Left lung (tissue), 14 donors: ENCODE measurements at places on chromosomes 3 and 15. TPM values are rescaled to one million over a fixed set of nuclear protein-coding genes. Genes with fewer than 3 reads are reported as not detected.

DNA sequence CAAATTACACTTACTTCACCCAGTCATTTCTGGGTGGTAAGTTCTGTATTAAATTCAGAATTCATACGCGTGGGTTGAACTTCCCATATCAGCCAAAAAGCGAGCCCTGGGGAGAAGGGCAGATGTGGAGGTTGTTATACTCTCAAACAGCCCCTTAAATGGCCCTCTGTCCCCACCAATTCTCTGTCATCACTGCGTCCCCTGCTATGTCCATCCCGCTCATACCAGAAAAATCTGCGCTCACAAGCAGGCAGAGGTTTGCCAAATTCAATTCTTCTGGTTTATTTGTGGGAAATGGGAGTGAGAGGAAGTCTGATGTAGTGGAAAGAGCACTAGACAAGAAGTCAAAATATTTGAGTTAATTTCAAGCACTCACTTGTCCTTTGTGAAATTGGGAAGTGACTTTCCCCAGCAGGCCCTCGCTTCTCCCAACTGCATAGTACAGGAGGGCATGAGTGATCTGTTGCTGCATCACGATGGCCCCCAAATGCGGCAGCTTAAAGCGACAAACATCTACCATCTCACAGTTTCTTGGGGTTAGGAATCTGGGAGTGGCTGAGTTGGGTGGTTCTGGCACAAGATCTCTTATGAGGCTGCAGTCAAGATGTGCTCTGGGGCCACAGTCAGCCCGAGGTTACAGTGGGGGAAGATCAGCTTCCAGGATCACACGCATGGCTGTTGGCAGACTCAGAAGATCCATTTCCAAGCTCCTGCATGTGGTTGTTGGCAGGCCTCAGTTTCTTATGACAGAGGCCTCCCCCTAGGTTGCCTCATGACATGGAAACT, 67.7 kb downstream of the CPN2 start:
- DNase-seq: no peak

- no peak for DNase-seq
Measured at GRCh38 chr3:72848703-72849081, 447 bp upstream of the SHQ1 start.

- no peak for DNase-seq
Measured at GRCh38 chr3:188380722-188381121, 226.8 kb downstream of the LPP start.

CHDH gene
- total RNA-seq: 4.9 TPM

EPHB1 gene
- total RNA-seq: 1.1 TPM

- no peak for DNase-seq
Measured at GRCh38 chr3:117556646-117557407, 847.2 kb downstream of the TUSC7 start.

BTLA gene
- 0.15 TPM for total RNA-seq

GRCh38 chr3:197501496-197501878, 54.3 kb downstream of the BDH1 start:
- no peak for DNase-seq

DNA sequence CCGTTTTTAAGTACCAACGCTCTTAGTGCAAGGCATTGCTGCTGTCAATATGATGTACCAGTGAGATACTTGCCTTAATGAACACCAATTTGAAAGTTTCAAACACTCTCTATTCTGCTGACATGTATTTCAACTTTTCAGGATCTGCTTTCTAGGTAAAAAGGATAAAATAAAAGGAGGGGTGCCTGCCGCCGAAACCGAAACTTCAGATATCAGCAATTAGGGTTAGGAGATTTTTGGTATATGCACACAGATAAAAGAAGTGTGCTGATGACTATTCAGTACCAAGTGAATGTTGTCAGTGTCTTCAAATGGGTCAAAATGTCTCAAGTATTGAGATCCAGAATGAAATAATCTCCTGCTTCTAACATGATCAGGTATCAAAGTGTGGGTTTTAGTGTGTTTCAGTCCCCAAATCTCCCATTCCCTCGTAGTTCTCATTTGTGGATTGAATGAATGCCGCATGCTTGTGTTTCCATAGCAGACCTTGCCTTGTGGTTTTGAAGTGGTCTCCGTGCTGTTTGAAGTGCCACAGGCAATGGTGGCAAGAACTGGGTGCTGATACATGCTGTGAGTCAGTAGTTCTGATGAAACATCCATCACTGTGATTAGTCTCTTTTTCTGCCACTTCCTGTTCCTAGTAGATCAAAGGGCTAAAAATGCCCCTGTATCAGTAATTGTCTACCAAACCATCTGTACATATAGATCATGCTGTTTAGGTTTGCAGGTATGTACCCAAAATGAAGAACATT, 22.5 kb downstream of the CHST14 start:
- no peak for DNase-seq

GRCh38 chr15:89117790-89118189, 29.5 kb downstream of the ABHD2 start:
- no peak for DNase-seq

GRCh38 chr15:76310475-76311099, 682 bp downstream of the ETFA start:
- DNase-seq: no peak

NLGN1 gene
- total RNA-seq: 4.3 TPM

GRCh38 chr15:75353604-75354003, 6.8 kb downstream of the NEIL1 start:
- no peak for DNase-seq

DNA sequence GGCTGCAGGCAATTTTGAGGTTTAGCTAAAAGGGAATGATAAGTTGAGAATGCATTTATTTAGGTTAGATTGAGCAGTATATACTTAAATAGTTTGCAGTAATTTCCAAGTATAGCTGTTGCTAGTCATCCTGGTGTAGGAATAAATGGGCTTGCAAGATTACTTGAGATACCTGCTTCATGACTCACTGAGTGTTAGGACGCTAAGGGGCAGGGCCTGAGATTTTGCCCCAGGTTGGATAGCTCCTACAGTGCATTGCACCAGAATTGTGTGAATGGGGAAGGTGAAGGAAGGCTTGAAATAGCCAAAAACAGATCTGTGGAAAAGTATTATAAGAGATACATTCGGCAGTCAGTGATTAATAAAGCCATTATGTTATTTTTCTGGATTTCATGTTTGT, 72.8 kb downstream of the KCNH8 start:
- DNase-seq: no peak

DNA sequence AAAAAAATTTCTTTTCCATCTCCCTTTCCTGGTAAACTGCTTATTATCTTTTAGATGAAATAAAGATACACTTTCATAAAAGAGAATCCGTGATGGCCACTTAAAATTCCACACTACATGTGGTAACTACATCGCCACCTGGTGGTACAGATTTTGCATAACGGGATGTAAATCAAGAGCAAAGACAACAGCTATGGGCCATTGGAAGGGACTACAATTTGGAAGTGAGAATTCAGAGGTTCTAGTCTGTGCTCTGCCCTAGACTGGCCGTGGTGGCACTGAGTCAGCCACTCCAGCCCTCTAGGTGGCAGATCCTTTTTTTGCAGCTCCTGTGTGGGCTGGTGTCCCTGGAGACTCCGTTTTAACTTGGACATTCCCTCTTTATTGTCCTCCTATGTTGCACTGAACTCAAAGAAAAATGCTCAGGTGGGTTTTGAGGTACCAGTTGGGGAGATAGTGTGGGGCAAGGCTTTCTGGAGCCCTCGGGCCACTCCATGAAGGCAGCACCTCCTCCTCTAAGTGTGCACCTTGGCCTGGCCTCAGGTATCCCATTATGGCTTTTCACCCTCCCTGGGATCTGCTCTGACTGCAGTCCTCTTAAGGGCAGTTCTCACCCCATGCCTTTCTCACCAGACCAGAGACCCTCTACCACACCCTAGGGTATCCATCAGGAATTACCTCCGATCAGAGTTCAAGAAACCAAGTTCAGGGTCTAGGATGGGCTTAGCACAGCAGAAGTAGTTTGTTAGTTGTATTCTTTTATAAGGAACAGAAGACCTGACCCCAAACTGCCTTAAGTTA, 54.9 kb downstream of the SPSB4 start:
- DNase-seq: peak; percentile 91

GRCh38 chr3:152100491-152101132, 168.1 kb upstream of the MBNL1 start:
- no peak for DNase-seq

SMAD6 gene
- 84.9 TPM for total RNA-seq

DNA sequence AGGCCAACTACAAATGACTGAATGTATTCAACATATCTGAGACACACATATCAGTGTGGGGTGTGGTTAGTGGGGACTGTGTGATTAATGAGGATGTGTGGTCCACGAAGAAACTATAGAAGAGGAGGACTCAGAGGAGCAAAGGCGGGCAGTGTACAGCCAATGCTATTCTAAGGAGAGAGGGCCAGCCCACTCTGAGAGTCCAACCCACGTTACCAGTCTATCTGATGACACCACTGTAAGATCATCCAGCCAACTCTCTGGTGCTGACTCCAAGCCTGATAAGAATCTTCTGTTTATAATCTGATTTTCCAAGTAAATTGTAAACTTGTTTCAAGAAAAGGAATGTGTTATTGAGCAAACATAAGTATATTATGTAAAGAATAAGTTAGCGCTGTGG, 47.2 kb downstream of the MCF2L2 start:
- DNase-seq: no peak

CCDC39 gene
- total RNA-seq: 0.63 TPM

DNA sequence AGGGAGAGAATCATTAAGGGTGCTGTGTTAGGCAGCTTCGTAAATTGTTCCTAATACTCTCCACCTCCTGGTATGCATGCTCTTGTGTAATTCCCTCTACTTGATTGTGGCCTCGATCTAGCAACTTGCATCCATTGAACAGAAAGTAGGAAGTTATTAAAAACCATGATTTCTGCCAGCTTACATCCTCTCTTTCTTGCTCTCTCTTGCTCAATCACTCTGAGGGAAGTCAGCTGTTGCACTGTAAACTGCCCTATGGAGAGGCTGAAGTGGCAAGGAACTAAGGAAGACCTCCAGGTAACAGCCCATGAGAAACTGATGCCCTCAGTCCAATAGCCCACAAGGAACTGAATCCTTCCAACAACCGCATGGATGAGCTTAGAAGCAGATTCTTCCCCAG, 92.6 kb downstream of the ERC2 start:
- DNase-seq: no peak

- DNase-seq: no peak
Measured at GRCh38 chr3:82308755-82309154, 547.3 kb upstream of the GBE1 start.

GRCh38 chr3:49668414-49668797, 5.7 kb upstream of the APEH start:
- no peak for DNase-seq

GRCh38 chr3:46559091-46559704, 6.9 kb downstream of the LRRC2 start:
- no peak for DNase-seq

SMARCC1 gene
- total RNA-seq: 66.2 TPM

DNA sequence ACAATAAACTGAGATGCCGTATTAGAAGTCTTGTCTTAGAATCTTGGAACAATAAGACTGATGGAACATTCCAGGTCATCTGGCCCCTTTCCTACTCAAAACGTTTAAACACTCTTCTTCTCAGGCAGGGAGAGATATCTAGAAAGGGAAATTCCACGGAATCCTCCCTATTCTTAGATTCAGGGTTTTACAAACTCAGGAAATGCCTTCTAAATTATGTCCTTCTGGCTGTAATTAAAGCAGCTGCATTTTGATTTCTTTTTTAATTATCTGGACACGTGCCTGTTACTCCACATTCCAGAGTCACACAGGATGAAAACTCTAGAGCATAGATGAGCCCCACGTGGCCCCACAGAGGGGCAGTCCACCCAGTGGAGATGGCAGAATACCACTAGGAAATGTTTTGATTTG, 41.5 kb upstream of the MTMR10 start:
- no peak for DNase-seq

KLHL40 gene
- not detected for total RNA-seq

DNA sequence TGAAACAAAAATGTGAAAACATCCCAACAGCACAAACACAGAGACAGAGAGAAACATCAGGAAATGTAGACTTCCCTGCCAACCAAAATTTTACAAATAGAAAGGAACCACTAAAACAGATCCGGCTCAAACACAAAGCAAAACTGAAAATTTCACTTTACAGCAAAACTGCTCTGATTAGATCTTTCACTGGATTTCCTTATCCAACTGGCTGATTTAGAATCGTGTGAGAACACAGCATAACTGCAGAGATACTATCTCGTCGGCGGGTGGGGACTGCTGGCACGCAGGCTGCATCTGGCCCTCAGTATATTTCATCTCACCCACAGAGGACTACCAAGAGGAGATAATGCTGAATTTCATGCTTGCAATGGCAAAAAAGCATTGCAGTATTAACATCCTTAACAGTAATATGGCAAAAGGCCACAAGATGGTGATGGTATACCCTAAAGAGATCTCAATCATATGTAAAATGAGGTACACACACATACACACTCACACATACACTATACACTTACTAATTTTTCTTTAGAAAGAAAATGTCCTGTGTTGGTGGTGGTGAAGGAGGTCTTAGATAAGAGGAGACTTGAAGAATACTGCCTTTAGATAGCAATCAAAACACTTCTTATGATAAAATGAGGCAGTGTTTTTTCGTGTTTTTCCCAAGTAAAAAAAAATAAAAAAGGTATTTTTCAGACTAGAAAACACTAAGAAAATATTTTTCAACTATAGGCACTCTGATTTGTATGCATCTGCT, 10.6 kb upstream of the LEO1 start:
- no peak for DNase-seq

DNA sequence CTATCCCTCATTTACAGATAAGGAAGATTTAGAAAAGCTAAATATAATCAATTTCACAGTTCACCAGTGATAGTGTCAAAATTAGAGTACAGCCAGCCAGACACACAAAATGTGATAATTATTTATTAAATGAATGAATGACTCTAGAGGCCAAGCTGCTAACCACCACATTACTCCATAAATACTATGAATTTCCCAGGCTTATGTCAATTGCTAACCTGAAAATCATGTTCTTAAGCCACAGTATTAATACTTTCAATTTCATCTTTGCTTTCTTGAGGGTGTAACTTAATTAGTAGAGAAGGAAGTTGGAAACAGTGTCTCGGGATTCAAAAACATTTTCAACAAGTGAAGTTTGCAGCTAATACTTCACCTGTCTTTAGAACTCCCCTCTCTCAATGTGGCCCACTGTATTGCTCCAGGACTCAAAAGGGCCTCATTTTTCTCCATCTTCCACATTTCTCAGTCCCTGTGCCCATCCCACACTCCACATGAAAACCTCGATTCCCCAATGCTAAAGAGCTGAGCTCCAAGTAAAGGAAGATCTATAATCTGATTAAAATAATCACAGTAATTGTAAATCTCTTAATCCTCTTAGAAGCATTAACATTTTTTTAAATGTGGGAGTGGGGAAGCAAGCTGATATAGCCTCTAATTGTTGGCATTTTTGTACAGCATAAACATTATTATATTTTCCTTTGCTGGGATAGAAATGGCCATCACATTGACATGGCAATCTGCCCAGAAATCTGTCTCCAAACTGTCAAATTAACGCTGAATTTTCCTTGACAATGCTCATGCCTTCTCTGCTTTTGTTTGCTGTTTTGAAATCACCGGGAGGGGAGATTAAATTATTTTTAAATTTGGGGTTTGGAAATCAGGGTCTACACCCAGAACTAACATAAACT, 765.1 kb downstream of the ROBO1 start:
- no peak for DNase-seq
